HepG2 (cell line): ENCODE measurements at places on chromosomes 7 and 10.

DNA sequence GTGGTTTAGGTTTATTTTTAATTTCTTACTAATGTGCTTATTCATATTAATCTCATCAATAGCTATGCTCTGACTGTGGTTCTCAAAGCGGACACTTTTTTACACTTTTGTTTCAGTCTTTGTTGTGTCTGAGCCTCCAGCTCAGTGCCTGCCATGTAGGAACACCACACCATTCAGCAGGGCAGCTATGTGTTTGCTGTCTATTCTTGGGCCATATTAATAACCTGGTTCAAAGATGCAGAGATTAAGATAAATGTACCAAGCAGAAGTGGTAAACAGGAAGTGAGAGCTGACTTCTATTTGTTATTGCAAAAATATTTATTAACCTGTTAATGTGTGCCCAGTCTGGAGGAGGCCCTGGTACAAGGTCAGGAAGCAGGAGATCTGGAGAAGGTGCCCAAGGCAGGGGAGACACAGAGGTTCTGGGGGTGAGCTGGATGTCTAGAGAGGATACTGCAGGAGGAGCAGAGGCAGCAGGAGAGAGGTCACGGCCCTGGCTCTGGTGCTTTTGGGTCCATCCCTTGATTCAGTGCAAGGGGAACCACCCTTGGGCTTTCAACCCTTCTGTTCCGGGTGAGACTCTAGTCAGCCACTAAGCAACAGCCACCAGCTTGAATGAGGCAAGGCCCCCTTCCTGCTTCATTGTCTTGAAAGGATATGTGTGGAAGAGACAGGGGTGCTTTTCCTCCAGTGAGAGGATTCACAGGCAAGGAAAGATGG lies 1.9 kb downstream of the TBXAS1 start:
- no peak for DNase-seq

GRCh38 chr7:74302745-74303221 lies 13.6 kb downstream of the CLIP2 start:
- DNase-seq: no peak

DNA sequence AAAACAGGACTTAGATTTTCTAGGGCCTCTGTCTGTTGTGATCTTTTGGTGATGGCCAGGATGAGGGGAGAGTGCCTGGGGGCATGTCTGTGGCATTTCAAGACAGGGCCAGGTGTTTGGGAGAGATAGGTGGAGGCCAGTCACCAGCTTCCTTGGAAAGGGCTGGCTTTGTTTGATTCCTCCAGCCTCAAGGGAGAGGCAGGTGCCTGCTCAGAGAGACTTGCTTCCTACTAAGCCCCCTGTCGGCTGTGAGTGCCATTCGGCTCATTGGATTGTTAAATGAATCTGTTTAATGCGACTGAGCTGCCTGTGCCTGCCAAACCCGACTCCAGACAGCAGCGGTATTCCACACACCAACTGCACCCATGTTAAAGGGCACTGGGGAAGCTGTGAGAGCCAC lies 304.1 kb upstream of the COBL start:
- no peak for DNase-seq

DNA sequence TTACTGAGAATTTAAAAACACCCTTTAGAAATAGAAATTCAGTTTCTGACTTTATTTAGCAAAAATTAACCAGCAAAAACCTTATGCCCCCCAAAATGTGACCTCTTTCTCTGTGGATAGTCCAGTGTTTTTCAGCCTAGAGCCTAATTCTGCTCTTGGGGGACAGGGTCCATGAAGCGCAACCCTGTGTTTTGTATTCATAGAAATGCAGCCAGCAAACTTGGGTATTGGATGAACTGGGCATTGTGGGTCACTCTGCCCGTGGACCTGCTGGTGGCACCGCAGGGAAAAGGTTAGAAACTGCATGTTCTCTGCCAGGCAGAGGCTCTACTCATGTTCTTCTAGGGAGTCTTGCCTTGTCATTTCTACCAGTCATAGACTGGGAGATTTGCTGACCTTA lies 787.4 kb upstream of the C7orf33 start:
- no peak for DNase-seq

- no peak for DNase-seq
Observed at GRCh38 chr7:155450970-155451801, 6.7 kb upstream of the EN2 start.

DNA sequence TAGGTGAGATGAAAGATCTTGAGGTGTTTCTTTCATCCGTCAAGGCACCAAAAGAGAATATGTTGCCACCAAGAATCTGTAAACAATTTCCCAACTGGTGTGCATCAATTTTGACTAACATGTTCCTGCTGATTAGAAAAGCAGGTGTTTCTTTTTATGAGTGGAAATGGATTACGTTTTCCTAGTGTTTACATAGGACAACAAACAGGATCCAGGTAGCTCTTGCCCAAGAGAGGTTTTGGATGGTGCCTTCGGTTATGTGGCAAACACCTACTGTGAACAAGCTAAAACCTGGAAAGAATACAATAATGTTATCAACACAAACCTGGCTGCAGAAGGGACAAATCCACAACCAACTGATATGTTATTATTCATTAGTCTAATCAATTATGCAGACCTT lies 53.6 kb upstream of the WNT16 start:
- no peak for DNase-seq

DNA sequence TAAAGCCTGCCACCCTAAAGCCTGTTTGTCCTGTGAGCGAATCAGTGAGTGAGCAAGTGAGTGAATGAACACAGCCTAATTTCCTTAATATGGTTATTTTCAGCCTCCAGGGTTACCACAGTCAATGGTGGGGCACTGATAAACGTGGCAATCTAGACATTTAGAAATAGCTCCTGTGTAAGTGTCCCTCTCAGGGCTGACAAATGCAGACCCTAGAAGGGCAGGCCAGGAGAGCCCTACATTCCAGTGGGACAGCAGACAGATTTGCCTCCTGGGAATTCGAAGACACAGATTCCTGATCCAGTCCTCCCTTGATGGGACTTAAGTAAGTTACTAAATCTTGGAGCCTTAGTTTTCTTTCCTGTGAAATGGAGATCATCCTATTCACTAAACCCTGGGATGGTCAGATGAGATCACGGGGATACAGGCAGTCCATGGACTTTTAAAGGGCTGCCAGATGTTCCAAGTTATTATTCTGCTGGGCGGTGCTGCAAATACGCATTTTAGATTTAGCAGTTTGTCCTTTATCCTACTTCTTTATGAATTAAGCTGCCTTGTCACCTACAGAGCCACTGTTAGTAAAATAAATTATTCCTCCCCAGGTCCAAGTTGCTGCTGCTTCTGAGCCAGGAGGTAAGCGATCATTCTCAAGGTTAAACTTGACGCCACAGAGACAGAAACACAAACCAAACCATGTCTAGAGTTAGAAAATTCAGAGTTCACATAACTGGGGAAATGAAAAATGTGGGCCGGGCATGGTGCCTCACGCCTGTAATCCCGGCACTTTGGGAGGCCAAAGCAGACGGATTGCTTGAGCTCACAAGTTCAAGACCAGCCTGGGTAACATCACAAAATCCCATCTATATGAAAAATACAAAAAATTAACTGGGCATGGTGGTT lies 54.8 kb upstream of the TM9SF3 start:
- no peak for DNase-seq

DNA sequence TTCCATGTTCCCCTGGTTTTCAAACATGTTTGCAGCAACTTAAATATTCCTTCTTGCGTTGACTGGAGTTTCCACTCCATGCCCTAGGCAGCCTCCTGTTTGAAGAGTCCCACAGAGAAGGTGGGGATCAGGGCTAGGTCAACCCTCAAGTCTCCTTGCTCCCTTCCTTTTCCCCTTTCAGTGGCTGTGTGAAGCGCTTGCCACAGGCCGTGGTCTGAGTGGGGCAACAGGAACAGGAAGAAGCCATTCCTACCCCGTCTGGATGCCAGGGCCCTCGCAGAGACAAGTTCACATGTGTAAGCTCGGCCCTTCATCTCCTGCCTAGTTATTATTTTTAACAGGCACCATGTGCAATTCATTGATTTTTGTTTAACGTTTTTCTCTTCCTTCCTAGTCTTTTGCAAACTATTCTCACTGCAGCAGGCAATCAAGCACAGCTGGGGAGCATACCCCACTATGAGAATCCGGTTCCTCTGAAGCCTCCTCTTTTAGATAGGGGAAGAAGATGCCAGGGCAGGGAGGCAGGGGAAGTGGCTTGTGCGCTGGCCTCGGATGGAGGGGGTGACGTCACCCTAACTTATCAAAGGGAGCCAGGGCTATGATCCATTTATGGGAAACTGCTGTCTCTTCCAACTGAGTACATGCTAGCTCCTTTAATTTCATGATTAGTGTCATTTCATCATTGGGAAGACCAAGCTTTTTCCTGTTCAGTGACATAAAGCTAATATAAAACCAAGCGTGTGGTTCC lies 64.2 kb downstream of the PRLHR start:
- DNase-seq: no peak

DNA sequence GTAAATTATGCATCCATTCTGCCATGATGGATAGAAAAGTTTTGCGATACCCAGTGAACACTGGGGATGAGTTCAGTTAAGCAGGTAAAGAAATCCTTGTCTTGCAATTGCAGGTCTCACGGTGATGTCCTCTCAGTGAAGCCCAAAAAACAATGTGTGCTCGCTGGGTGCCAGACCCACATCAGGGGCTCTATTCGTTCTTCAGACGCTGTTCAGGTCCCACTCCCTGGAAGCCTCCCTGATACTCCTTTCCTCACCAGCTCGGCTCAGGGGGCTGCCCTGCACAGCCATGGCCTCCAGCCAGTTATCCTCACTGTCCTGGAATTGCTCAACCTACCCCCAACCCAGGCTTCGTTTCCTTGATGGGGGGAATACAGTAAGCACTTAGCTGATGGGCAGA lies 323.5 kb downstream of the ADARB2 start:
- no peak for DNase-seq

DNA sequence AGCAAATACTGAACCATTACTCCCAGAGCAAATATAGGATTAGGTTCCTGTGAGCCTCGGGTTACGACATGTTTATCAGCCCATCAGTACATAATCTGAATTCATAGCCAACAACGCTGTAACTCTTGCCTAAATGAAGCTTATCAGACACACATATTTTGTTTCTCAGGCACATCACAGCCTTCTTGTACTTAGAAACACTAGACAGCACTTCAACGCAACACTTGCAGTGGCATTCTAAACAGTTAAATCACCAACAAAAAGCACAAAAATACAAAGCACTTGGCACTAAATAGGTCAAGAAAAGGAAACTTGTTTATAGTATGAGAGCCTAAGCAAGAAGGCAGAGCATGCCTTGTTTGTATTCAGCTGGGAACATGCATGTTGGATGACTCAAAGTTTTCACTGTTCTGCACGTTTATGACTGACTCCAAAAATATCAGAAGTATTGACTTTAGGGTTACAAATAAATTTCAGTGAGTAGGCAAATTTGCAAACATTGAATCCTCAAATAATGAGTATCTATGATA lies 75.0 kb downstream of the VPS50 start:
- peak; percentile 16 for DNase-seq

- DNase-seq: no peak
Observed at GRCh38 chr10:107091126-107091525, 73.4 kb downstream of the SORCS1 start.

- no peak for DNase-seq
Observed at GRCh38 chr7:29272057-29272456, 77.5 kb downstream of the CHN2 start.

DNA sequence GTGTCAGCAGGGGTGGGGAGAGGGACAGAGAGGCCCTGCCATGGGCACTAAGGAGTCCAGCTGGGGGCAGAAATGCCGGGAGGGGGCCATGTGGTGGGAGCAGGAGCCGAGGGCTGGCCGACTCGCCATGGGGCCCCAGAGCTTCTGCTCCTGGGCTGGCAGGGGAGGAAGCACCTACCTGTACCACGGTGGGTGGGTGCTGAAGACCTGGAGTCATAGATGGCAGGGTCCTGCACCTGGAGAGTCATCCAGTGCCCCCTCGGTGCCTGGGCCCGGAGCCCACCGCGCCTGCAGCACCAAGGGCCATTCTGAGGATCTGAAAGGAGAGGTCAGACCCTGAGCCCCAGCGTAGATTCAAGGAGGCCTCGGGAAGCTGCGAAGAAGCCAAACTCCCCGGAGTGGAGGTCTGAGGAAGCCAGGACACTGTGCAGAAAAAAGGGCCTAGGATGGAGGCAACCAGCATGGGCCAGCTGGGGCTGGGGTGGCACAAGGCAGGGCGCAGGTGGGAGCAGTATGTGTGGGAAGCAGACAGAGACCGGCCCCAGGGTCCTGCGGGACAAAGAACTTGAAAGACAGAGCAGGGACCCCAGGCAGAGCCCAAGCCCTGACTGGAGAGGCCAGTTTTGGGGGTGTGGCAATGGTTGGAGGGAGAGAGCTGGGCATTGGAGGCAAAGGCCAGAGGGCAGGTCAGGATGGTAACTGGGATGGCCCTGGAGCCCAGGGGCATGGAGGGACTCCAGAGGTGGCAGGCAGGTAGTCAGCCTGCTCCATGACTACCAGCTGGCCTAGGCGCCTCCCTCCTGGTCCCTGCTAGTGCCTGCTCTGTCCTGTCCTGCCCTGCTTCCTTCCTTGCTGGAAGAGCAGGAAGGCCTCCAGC lies 26.7 kb upstream of the SMARCD3 start:
- no peak for DNase-seq

- peak; percentile 18 for DNase-seq
Observed at GRCh38 chr10:17075533-17076359, 53.9 kb downstream of the CUBN start.

DNA sequence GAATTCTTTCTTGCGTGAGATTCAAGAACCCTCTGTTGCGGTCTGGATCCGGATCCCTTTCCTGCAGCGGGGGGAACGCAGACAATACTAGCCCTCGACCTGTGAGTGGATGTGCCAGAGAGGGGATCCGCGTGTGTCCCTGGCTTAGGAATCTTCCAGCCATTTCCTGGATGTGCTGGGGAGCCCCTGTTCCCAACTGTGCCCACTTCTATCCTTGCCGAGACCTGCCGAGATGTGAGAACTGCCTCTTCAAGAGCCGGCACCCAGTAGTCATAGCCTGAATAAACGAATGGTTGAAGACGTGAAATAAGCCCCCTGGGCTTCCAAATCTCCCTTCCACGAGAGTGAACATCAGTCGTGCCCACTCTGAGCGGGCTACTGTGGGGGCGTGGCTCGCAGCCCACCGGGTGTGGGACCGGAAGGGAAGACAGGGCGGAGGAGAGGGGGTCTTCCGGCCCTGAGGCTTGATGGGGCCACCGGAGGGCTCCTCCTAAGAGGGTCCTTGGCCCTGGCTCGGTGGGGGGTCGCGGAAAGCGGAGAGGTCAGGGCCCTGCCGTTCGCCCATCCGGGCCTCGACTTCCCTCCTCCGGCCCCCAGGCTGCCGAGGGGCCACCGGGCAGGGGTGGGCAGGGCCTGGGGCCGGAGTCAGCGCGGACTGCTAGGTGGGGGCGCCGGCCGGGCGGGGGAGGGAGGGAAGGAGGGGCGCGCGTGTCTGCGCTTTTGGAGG lies 1.3 kb upstream of the CCDC136 start:
- DNase-seq: no peak

DNA sequence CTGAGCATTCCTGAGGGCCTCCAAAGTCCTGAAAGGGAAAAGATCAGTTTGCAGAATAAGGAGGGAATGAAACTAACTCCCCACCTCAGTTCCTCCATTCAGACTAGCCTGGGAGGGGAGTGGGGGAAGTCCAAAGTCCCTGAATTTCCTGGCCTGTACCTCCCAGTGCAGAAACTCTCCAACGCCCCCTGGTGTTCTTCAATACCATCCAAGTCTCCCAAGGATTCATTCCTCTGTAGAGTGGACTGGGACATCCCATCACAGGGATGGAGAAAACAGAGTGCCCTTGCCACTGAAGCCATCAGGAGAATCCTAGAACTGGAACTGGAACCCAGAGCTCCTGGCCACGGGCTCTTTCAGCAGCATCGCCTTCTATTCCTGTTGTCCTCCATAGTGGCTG lies 1.6 kb upstream of the COL13A1 start:
- DNase-seq: peak; percentile 65

- no peak for DNase-seq
Observed at GRCh38 chr7:97118306-97118917, 914 bp downstream of the SDHAF3 start.
